ENCODE measurements at places on chromosomes 16 and 17.

GRCh38 chr17:35164716-35165115 lies 17.1 kb downstream of the UNC45B start:
- no peak for DNase-seq

DNA sequence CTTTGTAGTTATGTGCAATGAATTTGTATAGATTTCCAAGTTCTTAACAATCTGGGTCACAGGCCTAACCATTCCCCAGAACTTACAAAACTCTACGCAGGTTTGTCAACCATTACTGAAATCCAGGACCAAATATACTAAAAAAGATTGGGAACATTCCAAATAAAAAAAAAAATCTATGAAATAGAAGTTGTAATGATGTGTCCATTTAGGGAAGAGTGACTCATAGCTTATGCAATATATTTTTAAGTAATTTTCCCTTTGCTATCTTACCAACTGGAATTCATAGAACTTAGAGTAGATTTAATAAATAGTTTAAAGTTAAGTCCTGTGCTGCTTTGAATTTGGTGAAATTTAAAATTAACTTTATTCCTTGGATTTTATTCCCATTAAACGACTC lies 393.2 kb downstream of the PMP22 start:
- no peak for DNase-seq

DNA sequence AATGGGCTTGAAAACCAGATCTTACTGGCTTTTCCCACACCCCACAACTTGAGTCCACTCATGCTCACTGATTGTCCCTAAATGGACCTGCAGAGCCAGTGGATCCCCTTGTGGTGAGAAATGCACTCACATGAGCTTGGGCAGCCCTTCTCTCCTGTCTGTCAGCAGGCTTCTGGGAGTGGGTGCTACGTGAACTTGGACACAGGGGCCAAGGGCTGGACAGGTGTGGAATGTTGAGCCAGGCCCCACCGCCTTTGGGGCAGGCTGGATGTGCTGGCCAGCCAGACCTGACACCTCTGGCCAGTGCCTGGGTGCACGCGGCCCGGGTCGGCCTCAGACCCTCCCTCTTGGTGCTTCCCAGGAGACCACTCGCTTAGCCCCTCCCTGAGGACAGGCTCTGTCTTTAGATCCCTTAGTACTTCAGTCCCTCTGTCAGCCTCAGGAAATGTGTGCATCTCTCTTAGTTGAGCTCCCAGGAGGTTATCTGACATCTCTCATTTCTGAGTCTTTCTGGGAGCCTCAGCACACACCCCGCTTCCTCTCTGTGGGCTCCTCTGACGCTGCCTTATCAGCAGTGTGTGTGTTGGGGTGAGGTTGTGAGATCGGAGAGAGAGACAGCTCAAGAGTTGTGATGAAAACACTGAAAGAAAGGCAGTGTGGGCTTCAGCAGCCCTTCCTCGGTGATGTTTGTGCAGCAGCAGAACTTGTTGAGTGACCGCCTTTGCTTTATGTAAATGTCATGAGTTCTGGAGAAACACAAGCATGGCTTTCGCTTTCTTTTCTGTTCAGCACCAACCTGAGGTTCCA lies 117.0 kb downstream of the RAB11FIP4 start:
- peak; percentile 78 for DNase-seq

- no peak for DNase-seq
These were observed 187.9 kb downstream of the KCNJ2 start for GRCh38 chr17:70357190-70357589.

DNA sequence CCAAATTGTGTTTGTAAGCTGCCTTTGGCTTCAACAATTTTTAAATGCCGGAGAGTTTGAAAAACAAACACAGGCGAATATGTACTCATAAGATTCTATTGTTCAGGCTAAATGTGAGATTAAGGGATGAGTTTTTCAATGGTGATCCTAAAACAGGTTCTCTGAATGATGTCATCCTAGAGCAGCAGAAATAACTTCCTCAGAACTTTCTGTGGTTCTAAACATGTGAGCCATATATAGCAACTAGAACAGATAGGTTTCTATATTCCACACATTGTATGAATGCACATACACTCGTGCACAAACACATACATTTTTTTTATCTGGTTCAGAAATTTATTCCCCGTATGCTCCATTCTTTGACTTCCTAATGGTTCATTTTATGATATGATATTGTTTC lies 1352.2 kb downstream of the CDH8 start:
- DNase-seq = no peak

DNA sequence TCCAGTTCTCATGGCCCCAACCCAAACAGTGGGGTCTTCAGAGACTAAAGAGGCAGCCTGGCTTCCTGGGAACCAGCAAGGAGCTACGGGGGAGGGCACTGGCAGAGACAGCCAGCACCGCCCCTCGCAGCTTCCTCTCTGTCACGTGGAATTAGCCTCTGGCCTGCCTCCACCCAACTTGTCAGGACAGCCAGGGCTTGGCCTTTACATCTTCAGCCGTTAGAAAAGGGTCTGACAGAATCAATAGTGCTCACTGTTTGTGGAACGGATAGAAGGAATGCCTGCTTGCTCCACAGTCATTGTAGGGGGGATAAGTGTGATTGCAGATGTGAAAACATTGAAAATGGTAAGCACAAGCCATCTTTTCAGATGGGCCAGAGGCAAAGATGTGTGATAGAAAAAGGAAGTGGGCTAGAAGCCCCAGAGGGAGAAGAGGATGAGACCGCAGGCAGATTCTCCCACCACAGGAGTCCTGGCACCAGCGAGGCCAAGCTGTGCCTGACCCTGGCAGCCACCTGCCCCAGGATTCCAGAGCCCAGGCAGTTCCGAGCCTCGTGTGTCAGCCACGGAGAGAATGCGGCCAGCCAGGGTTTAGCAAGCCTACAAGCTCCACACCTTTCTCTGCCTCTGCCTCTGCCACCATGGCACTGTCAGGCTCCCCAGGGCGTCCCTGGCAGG lies 18.6 kb downstream of the GRIN2C start:
- no peak for DNase-seq

DNA sequence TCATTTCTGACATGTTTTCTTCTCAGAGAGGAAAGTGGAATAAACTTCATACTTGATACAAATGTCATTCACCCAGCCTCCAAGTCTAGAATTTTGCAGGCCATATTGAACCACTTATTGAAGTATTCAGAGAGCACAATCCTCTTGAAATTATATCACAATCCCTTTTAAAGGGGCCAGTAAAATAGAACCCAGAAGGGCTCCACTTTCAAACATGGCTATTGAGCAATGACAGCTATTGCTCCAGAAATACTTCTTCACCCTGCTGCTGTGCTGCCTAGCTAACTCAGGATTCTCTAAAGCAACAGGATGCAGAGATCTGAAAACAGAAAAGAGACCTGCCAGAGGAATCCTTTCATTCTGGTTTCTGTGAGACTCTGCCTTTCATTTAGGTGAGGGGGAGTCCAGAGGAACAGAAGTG lies 275.0 kb upstream of the CDH5 start:
- no peak for DNase-seq

DNA sequence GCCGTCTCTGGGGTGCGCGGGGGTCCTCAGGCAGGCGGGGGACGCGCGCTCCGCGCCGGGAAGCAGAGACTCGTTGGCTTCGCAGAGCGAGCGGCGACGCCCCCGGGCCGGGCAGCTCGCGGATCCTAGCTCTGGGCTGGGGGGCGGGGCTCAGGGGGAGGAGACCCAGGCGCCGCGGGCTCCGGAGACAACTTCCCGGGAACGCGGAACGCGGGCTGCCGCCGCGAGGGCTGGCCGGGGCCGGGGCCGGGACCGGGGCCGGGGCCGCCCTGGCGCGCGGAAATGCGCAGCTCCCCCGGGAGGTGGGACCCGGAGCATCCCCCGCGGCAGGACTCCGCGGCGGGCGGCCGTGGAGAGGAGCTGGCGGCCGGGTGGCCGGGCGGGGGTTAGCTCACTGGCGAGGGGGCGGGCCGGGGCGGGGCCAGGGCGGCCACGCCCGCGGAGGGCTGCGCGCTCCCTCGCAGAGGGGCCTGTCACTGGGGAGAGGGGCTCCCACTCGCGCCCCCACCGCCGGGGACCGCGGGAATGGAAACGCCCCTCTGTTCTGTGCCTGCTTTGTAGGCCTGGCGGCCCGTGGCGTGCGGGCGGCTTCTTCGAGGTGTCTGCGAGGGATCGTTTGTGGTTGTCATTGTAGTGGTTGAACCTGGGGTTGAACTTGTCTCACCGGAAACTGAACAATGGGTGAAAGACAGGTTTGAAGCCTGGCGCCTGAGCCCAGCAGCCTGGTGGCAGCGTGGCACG lies at the start of gene GAS7:
TSS of gene GAS7 (minus strand) at position 98 of the 741 bp plus-strand sequence.
- peak; percentile 83 for DNase-seq

GRCh38 chr17:4544951-4545216 lies 10.3 kb downstream of the MYBBP1A start:
- DNase-seq = no peak

DNA sequence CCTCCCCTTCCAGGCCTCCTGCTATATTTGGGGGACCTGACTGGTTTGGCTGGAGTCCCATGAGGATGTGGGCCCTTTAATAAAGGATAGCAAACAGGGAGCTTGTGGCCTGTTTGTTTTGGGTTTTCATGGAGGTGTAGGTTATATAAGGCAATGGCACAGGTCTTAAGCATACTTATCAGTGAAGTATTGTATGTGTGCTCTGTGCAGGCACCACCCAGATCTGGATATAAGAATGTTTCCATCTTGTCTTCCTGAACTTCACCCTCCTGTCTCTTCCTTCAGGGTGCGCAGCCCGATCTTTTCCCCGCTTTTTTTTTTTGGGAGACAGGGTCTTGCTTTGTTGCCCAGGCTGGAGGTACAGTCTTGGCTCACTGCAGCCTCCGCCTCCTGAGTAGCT lies 10.6 kb downstream of the SLC52A1 start:
- DNase-seq = no peak

GRCh38 chr17:9124554-9124935 lies 103.2 kb downstream of the NTN1 start:
- DNase-seq = no peak

GRCh38 chr16:13909872-13910303 lies 10.1 kb upstream of the ERCC4 start:
- no peak for DNase-seq

DNA sequence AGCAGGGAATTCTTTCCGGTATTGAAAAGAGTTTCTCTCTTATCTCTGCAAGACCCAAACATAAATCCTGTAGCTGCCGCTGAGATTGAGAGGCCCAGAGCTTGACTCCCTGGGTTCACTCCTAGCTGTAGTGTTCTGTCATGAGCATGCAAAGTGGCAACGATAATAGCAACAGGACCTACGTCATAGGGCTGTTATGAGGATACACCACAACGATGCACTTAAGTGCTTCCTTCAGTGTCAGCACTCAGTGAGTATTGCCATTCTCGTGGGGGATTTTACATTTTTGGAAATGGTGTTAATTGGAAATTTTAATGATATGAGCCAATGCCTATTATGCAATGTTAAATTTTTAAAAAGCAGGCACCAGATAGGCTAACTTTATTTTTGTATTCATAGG lies 199.8 kb downstream of the CYLD start:
- DNase-seq = no peak

DNA sequence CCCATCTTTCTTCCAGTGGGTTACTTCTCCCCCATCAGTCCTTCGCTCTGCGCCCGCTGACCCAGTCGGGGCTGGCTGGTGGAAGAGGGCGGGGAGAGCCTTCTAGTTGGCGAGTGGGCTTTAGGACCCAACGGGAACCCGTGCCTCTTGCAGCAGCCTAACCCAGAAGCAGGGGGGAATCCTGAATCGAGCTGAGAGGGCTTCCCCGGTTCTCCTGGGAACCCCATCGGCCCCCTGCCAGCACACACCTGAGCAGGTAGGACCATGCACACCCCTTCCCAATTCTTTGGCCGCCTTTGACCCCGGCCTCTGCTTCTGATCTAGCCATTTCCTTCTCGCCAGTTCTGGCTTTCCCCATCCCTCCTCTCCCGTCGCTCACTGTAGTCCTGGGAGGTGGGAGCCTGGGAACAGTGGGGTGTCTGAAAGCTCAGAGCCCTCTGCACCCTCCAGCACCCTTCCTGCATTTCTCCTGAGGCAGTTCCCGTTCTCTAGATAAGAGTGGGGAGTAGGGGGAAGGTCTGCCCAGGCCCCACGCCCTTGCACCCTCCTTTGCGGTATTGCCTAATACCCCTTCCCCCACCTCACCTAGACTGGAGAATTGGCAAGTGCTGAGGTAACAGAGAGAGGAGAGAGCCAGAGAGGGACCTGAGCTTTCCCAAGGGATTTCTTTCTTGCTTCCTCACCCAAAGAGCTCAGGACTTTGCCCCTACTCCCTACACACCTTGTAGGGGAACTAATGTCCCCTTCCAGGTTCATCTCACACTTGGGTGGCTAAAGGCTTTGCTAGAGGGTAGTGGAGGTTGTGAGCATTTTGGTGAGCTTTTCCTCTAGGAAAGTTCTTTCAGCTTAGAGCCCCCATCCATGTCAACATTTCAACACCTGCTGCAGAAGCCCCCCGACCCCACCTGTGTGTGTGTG lies at the start of gene RARA:
TSS of gene RARA (plus strand) at position 150 of the 918 bp plus-strand sequence. CDS start 22,039 bp downstream, outside the sequence.
- peak; percentile 77 for DNase-seq

DNA sequence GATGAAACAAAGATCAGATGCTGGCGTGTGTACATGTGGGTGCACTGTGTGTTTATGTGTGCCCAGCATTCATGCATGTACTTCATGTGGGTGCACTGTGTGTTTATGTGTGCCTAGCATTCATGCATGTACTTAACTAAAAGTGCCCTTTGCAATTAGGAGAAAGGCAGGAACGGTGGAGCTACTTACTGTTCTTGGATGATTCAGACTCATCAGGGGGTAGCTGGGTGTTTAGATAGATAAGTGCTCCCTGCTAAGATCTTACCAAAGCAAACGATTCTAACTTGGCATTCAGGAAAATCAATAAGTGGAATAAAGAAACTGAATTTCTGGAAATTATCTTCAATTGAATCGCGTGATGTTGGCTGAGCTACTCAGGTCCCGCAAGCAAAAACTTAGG lies 8.6 kb upstream of the MYH2 start:
- DNase-seq = no peak

DNA sequence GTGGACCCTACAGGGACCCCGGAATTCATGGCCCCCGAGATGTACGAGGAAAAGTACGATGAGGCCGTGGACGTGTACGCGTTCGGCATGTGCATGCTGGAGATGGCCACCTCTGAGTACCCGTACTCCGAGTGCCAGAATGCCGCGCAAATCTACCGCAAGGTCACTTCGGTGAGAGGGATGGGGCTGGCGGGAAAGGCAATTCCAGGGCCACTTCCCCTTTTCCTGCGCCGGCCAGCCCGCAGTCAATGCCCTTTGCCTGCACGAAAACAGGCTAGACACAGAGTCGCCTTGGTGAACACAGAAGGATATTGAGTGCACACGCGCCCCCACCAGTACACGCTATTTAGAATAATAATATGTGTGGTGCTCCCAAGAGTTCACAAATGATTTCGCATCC lies 4.0 kb downstream of the WNK4 start:
- DNase-seq = no peak

GRCh38 chr16:29714396-29714795 lies 31.4 kb downstream of the C16orf54 start:
- DNase-seq = no peak

GRCh38 chr17:58932956-58933355 lies 173.7 kb downstream of the TRIM37 start:
- no peak for DNase-seq

- DNase-seq = no peak
These were observed 139.5 kb downstream of the BCAS3 start for GRCh38 chr17:60817192-60817591.

- DNase-seq = no peak
These were observed 5.5 kb downstream of the TAC4 start for GRCh38 chr17:49842371-49842770.

All from GM13976 (cell line).